Stimulated activated CD4-positive, alpha-beta T cell treated with anti-CD3 and anti-CD28 coated beads, Interleukin-15, amount 100 ng/mL, for 1 hour (primary cell): ENCODE measurements at places on chromosomes 5 and 9.

GRCh38 chr9:123318202-123318601 is 37.8 kb upstream of the CRB2 start:
- no peak for DNase-seq

DNA sequence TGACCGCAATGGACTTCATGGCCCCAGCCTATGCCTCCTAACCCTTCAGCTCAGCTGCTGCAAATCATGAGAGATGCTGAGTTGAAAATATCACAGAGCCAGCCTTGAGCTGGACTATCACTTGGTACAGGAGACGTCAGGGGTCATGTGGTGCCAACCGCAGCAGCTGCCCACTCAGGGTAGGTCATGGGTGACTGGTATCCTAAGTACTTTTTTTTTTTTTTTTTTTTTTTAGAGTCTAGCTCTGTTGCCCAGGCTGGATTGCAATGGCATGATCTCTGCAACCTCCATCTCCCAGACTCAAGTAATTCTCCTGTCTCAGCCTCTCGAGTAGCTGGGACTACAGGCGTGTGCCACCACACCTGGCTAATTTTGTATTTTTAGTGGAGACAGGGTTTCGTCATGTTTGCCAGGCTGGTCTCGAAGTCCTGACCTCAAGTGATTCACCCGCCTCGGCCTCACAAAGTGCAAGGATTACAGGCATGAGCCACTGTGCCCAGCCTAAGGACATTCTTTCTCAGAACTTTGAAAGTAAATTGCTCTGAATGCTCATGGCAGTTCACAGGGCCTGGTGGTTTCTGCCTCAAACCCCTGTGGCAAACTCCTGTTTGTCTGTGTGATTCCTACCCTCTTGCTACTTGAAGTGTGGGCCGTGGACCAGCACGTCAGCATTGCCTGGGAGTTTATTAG is 21.3 kb downstream of the WWC1 start:
- no peak for DNase-seq

- DNase-seq, result no peak
Observed at GRCh38 chr5:6419340-6419852, 29.3 kb upstream of the UBE2QL1 start.

GRCh38 chr9:137113385-137114159 is 961 bp downstream of the DPP7 start:
- no peak for DNase-seq

DNA sequence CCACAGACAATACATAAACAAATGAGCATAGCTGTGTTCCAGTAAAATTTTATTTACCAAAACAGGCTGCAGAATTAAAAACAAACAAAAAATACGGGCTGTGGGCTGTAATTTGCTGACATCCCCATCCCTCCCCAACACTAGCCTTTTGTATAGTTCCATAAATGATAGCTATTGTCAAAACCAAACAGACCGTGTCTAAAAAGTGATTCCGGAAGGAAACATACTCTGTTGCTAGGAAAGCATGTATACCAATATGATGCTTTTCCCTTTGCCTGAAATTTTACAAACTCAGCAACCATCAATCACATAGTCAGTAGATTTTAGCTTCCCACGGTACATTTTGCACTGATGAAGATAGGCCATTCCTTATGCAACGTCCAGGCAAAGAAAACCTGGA is 80.0 kb downstream of the TMEM215 start:
- DNase-seq, result no peak

GRCh38 chr9:38091310-38092199 is 22.5 kb upstream of the SHB start:
- no peak for DNase-seq

DNA sequence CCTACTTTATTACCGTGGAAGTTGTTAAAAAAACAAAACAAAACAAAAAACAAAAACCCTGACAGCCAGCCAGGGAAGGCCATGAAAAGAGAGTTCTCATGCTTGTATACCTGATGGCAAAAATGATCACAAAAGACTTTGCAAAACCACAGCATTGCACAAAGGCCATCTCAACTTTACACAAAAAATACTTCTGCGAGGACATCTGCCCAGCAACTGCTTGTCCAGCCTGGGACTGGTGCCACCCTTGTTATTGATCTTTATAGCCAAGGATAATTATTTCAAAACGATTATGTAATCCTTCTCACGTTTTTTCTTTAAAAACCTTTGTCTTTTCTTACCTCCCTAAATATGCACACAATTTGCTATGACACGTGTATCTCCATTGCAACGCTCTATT is 42.2 kb upstream of the SLC28A3 start:
- no peak for DNase-seq

GRCh38 chr9:4422495-4422894 is 67.8 kb upstream of the SLC1A1 start:
- no peak for DNase-seq

GRCh38 chr5:53076014-53076583 is 33.5 kb downstream of the MOCS2 start:
- no peak for DNase-seq

DNA sequence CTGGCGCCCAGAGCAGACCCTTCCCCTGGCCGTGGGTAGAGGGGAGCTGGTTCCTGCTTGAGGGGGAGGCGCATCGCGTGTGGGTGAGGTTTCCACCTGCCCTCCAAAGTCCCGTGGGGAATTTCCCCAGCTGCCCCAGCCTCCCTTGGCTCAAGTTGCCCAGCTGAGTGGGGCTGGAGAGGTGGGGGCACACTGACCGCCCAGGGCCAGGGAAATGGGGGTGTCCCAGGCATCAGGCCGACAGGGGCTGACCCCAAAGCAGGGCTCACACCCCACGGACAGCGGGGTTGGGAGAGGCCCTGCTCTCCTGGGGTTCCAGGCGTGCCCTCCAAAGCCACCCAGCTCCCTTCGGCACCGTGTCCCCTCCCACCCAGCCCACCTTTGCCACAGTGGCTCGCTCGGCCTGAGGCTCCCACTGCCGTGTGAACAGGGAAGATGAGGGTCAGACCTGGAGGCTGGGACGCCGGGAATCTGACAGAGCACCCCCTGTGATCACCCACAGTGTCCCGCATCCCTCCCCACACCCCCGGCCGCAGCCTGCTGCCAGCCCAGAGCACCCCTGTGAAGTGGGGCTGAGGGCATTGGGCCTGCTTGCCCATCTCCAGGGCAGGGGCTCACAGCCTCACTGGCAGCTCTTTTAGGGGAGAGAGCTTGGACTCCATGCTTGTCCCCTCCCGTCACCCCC is 933 bp upstream of the EGFL7 start:
- DNase-seq, result no peak

DNA sequence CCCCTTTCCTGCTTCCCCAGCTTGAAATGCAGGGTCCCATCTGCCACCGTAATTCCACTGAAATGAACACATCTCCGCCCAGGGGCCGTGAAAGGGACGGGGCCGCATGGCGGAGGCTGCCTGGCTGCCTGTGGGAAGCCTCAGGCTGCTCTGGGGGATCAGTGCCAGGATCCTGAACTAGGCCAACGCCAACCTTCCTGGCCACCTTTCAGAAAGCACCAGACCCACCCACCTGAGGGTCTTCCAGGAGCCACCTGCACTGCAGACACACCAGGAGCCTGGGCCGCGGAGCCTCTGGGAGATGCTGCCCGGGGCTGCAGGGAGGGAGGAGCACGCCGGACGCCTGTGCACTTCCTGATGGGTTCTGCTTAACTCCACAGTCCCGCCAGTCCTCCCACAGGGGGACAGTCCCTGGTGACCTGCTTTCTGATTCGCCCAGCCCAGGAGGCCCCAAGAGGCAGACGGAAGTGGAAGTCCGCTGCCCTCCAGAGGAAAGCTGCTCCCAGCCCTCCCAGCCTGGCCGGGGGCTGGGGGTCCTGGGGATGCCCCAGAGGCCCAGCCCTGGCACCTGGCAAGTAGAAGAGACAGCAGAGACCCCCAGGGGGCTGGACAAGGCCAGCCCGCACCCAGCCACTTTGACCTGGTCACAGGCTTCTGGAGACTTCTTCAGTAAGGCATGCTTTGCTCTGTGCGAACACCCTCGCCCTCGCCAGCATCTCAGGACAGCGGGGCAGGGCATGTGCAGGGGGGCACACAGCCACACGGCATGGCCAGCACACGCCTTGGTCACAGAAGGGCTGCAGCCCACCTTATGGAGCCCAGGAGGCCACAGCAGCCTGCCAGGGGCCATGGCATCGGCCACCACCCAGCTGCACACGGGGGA is at the start of gene CARD9:
TSS of gene CARD9 (minus strand) at position 370 of the 883 bp plus-strand sequence. CDS start 1,591 bp downstream, outside the sequence.
- no peak for DNase-seq
